ENCODE measurements at places on chromosomes 6 and 20.

- DNase-seq, result no peak
Measured at GRCh38 chr6:112749673-112750072, 402.5 kb downstream of the RFPL4B start.

- no peak for DNase-seq
Measured at GRCh38 chr6:11754625-11755271, 23.9 kb downstream of the ADTRP start.

- DNase-seq, result no peak
Measured at GRCh38 chr6:15023448-15023847, 222.4 kb upstream of the JARID2 start.

- DNase-seq, result no peak
Measured at GRCh38 chr6:156183678-156184077, 593.5 kb upstream of the ARID1B start.

GRCh38 chr20:25295386-25296093 is 47.7 kb downstream of the PYGB start:
- no peak for DNase-seq

GRCh38 chr6:45955597-45955996 is 60.1 kb downstream of the CLIC5 start:
- no peak for DNase-seq

DNA sequence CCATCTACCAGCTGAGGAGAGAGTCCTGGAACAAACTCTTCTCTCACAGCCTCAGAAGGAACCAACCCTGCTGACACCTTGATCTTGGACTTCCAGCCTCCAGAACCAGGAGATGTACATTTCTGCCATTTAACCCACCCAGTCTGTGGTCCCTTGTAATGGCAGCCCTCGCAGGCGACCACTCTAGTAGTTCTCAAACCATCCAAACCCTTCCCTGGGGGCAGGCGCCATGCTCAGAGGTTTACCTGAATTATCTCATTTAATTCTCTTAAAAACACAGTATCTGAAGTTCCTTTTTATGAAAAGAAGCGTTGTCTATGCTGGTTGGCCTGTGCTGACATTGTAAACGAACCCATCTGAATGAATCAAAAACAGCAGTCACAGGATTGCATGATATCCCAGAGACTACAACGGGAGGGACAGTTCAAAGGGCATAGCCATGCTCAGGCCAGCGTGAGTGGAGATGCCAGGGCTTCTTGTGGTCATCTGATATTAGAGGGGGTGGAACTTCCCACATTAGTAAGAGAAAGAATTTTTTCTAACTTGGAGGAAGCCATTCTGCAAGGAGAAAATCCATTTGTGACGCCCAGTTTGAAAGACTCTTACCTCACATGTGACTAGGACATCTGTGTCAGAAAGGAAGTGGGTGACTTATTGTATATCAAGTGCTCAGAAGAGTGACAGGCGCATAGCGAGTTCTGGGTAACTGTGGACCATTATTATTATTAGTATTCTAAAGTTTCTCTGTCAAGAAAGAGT is 17.2 kb upstream of the TAGAP start:
- no peak for DNase-seq

DNA sequence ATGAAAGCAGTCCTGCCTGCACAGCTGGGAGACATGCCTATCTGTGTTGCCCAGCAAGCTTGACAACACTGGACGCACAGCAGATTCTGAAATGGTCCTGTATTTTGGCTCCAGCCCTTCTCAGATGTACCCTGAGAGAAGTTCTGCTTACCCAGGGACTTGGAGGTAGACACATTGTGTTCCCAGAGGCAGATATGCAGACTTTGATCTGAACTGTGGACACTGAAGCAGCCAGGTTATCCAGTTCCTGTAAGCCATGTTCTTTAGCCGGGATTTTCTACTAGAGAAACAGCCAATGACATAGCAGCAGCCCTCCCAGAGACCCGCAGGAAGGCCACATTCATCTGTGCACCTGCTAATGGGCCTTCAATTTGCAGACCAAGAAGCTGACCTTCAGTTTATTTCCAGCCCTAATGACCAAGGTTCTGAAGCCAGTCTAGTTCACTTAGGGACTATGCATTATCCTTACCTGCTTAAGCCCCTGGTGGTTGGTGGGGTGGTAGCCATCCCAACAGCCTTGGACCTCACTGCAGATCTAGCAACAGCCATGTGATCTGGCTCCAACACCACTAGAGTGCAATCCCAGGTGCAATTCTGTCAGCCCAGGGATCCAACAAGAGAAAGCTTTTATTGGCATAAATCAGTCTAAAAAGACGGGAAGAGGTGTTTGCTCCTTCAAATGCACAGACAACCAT is 134.2 kb downstream of the MEI4 start:
- DNase-seq, result no peak

DNA sequence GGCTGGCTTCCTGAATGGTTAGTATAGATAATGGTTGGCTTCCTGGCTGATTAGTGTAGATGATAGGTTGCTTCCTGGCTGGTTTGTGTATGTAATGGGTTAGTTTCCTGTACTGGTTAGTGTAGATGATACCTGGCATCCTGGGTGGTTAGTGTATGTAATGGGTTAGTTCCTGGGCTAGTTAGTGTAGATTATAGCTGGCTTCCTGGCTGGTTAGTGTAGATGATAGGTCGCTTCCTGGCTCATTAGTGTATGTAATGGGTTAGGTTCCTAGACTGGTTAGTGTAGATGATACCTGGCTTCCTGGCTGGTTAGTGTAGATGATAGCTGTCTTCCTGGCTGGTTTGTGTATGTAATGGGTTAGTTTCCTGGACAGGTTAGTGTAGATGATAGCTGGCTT is 200.3 kb downstream of the TAF4 start:
- no peak for DNase-seq

- DNase-seq, result no peak
Measured at GRCh38 chr6:43931201-43931600, 161.2 kb downstream of the VEGFA start.

DNA sequence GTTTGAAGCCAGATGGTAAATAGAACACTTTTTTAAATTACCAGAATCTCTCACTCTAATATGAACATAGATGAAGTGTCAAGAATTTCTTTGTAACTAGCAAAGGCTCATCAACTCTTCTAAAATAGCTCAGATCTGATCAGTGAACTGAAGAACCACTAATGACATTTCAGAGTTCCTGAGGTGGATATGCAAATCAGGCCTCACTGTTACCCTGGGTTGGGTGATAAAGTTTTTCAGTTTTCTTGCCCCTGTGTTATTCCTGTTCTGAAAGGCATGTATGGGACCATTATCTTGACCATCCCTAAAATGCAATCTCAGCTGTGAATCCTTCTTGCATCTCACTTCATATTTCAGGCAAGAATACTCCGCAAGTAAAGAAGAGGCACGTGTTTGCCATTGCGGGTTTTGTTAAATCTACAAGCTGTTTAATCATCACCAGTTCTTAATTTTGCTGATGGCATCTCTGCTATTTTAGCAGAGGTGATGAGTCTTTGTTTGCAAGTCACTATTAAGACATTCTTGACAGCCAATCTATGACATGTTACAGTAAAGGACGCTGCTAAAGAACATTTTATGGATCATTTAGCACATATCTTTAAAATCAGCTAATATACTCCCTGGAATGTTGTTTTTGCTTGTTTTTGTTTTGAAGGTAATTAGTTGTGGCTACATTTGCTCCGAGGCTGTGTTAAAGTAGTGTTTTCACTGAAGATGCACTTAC is 47.9 kb downstream of the KHDC1L start:
- no peak for DNase-seq

- DNase-seq, result no peak
Measured at GRCh38 chr6:131629651-131630050, 1.6 kb upstream of the MED23 start.

DNA sequence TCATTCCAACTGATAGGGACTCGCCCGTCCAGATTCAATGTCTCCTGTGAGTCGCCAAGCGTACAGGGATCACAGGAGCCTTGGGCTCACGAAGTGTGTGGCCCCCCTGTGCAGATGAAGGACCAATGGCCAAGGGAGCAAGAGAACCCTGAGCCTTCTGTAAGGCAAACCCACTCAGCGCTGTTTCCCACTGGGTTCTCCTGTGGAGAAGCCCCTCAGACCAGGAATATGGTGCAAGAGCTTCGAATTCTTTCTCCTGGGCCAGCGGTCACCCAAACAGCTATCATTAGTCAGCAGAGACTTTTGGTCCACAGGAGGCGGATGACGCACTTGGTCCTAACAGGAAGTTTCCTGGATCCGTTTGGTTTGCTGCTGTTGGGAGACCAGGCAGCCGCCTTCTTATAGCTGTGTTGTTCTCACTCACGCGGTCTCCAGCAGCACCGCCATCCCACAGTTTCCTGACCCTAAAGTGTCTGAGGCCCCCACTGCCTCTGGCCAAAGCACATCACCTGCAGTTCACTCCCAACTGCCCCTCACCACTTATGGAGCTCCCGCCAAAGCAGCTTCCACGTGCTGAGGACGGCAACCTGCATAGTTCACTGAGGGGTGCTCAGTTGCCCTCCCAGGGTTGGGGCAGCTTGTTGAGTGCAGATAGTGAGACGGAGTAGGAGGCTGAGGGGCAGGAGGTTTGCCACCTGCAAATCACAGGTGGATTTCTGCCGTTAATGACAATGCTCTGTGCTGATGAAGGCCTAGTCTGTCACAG is 268.6 kb downstream of the ERMARD start:
- DNase-seq, result no peak

GRCh38 chr20:62122654-62123449 is 577 bp downstream of the LSM14B start:
- DNase-seq, result no peak

DNA sequence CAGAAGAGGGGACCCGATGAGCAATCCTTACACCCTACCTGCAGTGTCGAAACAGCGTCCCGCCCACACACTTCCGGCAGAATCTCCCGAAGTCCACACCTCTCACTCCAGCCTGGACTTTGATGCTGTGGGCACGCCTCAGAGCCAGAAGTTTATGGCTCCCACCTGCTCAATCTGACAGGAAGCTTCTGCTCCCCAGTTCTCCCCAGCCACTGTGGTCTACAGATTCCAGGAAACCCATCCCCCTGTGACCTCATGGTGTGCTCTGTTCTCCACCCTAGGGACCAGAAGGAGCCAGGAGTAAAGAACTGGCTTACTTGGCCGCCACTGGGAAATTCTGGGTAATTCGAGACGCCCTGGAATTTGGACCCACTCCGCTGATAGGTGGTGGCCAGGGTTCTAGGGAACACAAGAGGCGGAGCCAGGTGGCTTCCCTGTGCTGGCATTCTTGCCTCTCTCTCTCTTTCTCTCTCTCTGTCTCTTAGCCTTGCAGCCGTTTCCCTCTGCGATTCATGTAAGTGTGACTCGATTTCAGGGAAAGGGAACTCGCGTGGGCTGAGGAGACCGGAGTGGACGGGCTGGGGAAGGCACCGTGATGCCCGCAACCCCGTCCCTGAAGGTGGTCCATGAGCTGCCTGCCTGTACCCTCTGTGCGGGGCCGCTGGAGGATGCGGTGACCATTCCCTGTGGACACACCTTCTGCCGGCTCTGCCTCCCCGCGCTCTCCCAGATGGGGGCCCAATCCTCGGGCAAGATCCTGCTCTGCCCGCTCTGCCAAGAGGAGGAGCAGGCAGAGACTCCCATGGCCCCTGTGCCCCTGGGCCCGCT is at the start of gene TRIM15:
Gene TRIM15 (plus strand): TSS at position 457 of the 828 bp plus-strand sequence. CDS start 139 bp downstream, at position 596.
- DNase-seq, result no peak

DNA sequence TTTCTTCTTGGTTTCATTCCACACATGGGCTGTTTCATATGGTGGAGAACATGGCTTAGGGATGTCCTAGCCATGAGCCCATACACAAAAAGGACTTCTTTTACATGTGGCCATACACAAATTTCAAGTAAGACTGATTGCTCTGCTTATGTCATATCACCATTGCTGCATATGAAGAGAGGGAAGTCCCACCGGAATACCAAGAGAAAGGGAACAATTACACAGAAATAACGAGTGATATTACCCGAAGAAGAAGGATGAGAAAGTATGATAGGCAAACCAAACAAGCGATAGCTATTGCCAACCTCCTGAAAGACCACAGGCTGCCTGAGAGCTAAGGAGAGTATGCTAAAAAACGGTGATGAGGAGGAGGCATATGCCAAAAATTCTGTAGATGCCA is 70.5 kb upstream of the TNFRSF21 start:
- DNase-seq, result no peak

DNA sequence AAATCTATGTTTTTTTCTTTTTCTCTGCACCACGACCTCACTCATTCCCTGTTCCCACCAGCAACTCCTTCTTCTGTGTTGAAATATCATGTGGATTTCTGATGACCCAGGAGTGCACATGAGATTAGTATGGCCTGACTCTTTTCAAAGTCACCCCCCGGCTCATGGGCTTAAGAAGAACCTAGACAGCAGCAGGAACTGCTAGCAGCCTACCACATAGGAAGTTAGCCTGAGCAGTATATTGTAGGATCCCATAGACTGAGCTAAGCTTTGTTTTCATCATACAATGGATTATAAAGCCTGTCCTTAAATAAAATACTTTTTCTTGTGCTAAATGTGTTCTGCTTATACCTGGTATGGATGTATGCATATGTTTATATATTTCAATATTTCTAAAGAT is 6.7 kb downstream of the KLHL32 start:
- DNase-seq, result no peak

DNA sequence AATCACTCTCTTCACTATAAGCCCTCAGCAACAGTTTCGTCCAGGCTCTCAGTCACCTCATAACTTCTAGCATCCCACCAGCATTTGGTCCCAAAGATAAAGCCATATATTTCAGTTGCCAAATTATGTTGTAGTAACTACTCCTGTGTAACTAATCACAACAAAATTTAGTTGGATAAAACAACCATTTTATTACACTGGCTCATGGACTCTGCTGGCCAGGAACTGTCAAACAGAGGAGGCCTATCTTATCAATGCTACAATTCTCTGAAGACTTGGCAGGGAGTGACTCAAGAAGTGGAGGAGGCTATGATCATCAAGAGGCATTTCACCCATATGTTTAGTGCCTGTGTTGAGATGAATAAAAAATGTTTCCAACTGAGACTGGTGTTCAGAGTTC is 1082.3 kb upstream of the GJE1 start:
- DNase-seq, result no peak

- no peak for DNase-seq
Measured at GRCh38 chr6:195861-196360, 96.4 kb upstream of the DUSP22 start.

DNA sequence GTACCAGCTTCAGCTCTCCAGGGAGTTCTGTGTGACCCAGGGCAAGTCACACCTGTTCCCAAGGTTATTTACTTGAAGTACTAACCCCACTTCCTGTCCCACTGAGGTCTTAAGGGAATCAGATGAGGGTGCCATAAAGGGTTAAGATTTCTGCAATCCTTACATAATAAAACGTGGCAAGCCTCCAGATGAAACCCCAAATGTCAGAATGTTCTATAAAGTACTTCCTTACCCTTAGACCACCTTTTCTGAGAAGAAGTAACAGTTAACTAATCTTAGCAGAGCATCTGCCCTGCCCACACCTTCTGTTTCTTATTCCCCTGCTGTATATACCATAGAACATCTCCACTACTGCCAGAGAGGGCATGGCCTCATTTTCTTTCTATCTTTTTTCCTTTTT is 6.0 kb upstream of the AVP start:
- peak; percentile 44 for DNase-seq

- no peak for DNase-seq
Measured at GRCh38 chr6:146154197-146154596, 125.3 kb downstream of the GRM1 start.

Data from KG1 (cell line).